ENCODE measurements at places on chromosomes 2 and 18.

DNA sequence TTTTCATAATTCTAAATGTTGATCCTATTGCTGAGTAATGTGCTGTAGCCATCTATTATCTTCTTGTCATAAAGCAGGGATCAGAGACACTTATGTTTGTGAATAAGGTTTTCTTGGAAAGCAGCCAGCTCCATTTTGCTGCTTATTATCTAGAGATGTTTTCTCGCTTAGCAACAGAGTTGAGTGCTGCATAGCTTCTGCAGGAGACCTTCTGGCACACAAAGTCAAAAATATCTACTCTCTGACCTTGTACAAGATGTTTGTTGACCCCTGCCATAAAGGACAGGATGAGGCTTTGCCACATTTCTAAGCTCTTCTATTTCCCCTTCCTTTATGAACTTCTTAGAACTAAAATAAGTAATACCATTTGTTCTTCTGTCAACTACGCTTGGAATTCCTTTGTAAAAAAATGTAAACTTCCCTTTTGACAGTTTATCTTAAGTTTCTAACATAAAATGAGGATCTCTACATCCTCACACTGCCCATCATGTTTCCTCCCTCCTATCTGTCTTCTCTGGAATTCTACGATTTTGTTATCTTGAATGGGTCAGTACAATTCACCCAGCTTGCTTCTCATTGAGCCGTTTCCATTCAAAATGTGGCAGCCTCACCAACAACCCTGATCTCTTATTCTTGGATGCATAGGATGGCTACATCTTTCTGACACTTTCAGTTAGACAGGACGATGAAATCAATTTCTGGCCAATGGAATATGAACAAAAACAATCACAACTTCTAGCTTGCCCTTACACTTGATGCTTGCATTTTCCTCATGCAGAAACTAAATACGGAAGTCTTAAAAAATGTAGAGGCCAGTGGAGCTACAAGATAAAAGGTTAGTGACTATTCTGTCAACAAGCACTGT lies 1377.0 kb downstream of the SUCLG1 start:
- no peak for DNase-seq

DNA sequence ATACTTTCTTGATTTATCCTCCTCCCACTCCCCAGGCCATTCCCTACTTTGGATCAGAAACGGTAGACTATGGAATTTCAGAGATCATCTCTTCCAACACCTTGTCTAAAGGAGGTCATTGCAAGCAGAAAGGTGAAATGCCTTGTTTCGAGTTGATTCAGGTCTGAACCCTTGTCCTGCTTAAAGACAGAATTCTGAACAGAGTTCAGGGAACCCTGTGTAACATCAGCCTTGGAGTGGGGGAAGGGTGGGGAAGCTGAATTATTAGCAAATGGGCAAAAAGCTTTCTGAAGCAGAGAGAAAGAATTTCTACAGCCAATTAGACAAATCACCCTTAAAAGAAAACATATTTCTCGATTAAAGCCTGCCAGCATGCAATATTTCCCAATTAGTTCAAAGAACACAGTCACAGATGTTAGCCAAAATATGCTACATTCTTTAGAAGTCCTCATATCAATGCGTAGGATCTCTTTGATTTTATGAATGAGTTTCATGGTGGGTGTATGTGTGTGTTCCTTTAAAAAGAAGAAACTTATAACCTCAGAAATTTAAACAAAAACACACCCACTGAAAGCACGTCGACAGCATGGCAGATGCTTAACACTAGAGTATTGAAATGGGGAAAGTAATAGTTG lies 353.1 kb downstream of the RND3 start:
- DNase-seq, result no peak

- no peak for DNase-seq
Observed at GRCh38 chr2:102301867-102302362, 9.4 kb upstream of the IL1RL1 start.

GRCh38 chr2:118056165-118056534 lies 32.1 kb upstream of the INSIG2 start:
- DNase-seq, result no peak

GRCh38 chr2:133780099-133780996 lies 212.1 kb upstream of the NCKAP5 start:
- no peak for DNase-seq

DNA sequence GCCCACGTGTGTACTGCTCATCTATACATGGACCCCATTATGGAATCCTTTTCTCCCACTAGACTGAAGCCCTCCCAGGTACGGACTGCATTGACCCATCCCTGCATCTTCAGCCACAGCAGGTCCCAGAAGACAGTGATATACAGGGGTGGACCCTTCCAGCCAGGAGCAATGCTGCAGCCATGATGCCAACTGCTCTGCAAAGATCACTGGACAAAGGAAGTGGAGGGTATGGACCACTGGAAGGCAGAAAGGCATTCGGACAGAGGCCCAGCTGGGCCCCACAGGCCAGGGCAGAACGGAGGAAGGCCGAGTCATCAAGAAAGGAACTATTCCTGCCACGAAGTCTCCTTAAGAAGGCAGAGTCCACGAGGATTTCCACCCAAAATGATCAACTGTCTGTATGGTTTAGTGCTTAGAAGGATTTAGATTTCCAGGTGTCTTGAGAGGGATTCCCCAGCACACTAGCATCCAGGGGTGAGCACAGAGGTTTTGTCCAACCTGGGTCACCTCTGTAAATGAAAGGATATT lies 93.4 kb downstream of the TWIST2 start:
- no peak for DNase-seq

DNA sequence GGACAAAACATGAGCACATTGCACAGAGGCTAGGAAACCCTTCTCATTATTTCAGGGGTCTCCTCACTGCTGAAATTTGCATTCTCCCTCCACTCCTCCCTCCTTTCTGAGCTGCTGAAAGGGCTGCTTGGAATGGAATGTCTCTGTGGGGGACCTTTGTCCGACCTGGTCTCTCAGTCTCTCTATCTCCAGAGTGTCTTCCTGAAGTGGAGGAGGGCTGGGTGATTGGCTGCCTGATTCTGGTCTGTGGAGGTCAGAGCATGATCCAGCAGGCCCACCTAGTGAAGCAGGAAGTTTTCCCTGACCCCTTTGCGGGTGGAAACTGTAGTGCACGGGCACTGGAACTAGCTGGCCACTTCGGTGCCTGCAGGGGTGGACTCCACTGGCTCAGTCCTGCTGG lies 560.5 kb upstream of the HS6ST1 start:
- DNase-seq, result no peak

DNA sequence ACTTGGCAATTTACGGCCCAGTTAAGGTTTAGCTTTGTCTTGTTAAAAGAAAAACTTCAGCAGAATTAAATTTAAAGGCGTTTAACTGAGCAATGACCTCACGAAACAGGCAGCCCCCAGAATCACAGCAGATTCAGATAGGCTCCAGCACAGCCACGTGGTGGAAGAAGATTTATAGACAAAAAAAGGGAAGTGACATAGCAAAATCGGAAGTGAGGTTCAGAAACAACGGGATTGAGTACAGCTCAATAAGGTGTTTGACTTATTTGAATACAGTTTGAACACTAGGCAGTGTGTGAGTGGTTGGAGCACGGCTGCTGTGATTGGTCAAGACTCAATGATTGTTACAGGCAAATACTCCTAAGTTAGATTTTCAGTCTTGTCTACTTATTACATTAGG lies 79.8 kb downstream of the MOGAT1 start:
- DNase-seq, result no peak

DNA sequence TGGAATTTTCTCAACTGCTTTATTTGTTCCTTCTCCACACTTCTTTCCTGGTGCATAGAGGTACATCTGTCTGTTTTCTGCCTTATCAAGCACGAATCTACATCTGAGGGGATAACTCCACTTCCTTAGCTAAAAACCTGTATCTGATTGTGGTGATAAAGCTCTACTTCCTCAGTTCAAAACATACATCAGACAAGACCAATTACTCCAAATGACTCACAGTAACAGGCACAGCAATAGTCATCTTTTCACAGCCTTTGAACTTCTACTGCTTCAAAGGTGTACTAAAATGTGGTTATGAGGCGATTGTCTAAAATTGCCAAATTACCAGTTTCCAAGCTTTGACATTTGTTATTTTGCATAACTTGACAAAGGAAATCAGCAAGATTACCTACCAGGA lies 803.6 kb upstream of the ZEB2 start:
- DNase-seq, result no peak

DNA sequence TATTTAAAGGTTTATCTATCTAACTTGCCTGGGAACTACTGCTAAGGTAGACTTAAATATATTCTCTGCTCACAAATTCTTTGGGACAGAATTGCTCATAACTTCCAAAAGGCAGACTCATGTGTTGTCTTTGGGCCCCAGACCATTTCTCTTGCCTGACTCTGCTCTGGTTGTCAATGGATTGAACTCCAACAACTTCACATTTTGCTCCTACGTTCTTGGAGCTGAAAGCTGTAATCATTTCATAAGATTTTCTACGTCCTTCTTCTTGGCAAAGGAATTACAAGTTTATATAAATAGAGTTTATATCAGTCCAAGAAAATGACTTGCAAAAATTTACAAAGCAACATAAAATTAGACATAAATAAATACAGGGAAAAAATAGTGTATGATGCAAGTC lies 32.9 kb upstream of the PPM1B start:
- DNase-seq, result no peak

DNA sequence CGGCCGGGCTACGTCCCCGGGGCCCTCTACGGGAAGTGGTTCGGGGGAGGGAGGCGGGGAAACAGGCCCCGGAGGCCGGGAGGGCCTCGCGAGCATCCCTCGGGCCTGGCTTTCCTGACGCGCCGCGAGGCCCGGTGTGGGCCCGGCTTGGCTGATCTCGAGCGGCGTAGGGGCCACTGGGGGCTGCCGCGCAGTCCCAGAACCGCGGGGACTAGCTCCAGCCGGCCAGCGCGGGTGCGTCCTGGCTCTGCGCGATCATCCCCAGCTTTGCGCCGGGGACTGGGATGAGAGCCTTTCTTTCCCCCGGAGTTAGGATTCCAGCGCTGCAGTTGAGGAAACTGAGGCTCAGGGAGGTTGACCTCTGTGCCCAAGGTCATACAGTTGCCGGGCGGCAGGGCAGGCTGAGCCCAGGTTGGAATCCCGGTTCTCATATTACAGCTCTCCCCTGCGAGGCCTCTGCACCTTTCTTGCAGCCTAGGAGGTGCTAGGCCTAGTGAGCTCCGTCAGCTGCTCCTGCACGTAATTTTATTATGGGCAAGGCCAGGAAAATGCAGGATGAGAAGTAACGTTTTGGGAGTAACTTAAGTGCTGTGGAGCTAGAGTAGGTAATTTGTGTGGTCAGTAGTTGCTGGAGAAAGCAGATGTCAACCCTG lies 501 bp downstream of the LPIN1 start:
- no peak for DNase-seq

GRCh38 chr2:55856936-55857335 lies 66.6 kb downstream of the EFEMP1 start:
- no peak for DNase-seq

- no peak for DNase-seq
Observed at GRCh38 chr18:61921621-61922235, 28.9 kb upstream of the RNF152 start.

- DNase-seq, result no peak
Observed at GRCh38 chr18:76461148-76461547, 33.9 kb downstream of the ZNF516 start.

DNA sequence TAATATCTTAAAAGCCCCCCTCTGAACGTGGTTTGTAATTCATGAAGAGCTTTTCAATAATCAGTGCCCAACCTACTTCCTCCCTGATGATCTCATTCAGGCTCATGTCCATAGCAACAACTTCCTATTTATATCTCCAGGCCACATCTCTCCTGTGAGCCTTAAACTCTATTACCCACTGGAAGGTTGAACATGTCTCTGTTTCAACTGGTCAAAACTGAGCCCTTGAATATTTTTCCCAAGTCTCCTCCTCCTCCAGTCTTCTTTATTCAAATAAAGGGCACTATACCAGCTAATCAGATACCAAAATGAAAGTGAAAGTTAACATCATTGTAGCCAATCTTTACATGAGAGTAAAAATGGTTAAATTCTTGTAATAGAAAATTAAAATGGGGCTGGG lies 63.7 kb upstream of the ITGA4 start:
- DNase-seq, result no peak

GRCh38 chr2:208584378-208584985 lies 177.9 kb downstream of the PTH2R start:
- DNase-seq, result no peak

DNA sequence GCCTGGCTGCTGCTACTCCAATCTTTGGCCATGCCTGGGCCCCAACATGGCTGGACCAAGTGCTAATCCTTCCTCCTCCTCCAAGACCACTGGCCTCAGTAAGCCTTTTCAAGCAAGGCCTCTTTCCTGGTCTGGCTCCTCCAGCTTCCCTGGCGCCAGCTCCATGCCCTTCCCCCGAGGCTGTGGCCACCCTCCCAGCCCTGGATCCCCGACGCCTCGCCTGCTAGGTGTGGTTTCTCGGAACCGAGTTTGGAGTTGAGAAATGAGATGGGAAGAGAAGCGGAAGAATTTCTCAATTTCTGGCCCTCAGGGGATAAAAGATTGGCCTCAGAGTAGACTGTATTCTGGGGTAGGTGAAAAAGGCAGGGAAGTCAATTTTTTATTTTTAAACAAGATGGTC lies 46.4 kb downstream of the ADCY3 start:
- no peak for DNase-seq

DNA sequence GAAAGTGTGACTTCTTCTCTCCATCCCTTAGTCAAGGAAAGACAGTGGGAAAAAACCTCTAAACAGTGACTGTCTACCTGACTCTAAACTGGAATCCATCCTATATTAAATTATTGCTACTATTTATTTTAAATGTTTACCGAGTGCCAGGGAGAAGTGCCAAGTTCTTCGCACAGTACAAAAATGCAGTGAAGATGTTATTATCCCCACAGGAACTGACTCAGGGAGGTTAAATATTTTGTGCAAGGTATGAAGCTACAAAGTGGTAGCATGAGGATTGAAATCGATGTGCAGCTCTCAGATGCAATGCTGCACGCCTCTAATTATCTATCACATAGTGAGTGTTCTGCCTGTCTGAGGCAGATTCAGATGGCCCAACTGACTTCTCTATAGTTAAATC lies 91.1 kb downstream of the MEP1B start:
- DNase-seq, result no peak

GRCh38 chr18:6561420-6561861 lies 146.7 kb upstream of the L3MBTL4 start:
- DNase-seq, result no peak

DNA sequence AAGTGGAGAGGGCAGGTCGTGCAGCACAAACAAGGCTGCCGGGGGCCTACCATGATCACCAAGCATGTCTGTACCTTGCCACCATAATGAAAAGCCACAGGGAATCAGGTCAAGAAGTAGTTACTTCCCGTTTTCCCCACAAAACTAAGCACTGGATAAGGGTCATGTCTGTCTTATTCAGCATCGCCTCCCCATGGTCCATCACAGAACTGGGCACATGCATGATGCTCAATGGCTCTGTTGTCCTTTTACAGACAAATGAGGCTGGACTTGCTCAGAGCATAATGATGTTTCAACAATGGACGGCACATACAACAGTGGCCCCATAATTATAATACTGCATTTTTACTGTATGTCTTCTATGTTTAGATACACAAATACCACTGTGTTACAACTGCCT lies 27.5 kb downstream of the REEP1 start:
- no peak for DNase-seq
